ENCODE measurements at places on chromosomes 4 and X. TPM values are rescaled to one million over a fixed set of nuclear protein-coding genes. Genes with fewer than 3 reads are reported as not detected.

The FAM184B gene
- 0.51 TPM for polyA plus RNA-seq

The ZFP92 gene
- 0.16 TPM for polyA plus RNA-seq

DNA sequence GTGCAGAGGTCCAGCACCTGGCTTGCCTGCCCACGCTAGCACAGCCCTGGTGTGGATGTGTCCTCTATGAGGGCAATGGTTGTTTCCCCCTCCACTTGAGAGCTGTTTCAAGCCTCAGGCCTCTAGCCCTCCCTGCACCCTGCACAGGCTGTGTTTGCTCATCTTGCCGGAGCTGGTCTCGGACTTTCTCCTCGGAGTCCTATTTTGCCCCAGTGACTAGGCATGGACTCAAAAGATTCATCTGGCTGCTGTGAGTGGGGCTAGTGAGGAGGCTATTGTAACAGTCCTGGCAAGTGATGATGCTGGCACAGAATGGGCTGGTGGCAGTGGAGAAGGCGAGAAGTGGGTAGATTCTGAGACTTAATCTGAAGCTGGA is 5.8 kb downstream of the FOXP3 start:
- DNase-seq, result no peak

DNA sequence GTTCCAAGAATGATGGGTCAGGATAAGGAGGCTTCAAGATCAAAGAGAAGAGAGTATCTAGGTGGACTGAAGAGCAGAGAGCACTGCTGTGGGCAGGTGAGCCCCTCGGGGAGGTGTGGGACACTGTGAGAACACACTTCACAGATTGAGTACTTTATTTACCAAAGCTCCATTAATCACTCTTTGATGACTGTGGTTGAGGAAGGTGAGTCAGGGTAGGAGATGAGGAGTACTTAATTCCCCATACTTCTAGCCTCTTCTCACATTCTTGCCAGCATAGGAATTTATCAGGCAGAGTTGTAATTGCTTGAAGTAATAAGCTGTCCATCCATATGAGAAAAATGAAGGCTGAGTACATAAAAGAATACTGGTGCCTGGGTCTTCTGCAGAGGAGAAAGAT is 375.3 kb downstream of the PCDH10 start:
- no peak for DNase-seq

GRCh38 chrX:109632906-109633504 is 8.0 kb upstream of the KCNE5 start:
- DNase-seq, result no peak

Measured in psoas muscle (tissue), 8 donors.